ENCODE measurements at places on chromosomes 2 and 18.

DNA sequence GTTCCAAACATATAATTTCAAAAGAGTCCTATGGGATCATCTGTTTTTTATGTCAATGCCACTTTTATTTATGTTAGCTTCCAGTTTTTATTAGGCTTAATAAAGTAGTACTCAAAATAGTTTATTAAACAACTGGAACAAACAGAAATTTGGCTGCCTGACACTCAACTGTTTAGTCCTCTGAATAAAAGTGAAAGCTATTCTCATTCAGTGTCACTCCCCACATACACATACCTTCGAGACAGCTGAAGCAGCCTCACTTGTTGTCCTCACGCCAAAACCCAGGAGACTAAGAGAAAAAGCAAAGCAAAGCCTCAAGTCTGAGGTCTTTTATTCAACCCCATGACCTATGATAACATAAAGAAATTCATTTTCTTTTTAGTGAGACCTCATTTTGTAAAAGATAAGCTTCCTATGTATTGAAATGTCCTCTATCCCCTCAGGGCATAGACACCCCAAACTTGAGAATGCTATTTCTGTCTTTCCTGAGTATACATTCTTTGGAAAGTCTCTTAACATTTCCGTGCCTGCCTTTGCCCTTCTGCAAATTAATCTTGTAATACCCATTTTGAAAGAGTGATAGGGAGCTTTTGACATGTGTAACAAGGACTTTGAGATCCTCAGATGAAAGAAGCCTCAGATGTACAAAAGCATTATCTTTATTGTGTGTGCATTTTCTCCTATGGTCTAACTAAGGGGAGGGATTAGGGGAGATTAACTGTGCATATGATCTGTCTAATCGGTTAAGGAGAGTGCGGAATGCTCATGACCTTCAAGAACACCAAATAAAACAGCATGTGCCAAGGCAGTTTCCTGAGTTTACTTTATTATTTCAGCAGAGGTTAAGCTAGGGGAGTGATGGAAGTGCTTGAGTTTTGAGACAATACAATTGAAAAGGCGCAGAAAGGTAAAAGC is 1523.7 kb upstream of the PIK3C3 start:
- DNase-seq: no peak

DNA sequence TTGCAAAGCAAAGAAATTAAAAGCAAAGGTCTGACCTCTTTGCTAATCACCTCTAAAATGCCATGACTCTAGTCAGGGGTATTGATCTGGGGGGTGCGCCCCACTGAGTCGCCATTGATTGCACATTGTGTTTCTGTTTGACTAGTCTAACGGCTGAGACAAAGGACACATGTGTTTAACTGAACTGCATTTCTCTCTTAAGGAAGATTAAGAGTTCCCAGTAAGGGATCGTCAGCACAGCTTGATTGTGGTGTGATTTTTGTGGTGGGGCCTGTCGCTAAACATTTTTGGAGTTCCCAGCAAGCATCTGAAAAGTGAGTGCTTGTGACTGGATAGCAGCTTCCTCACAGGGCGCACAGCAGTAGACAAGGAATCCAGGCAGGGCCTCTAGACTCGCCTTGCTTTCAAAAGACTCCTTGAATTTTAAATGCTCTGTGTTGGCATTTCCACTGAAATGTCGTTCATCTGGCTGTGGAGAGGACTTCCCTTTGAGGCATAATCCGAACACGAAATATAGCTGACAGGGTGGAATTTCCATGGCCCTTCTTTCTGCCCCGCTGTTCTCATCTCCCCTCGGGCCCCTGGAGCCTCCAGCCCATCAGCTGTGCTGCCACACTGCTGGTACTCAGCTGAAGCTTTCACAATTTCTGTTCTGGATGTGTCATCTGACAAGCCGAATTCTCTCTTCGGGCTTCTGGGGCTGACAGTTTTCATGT is 126.3 kb downstream of the FAM168B start:
- DNase-seq: no peak

- no peak for DNase-seq
Measured at GRCh38 chr2:43325107-43325811, 98.9 kb upstream of the ZFP36L2 start.

GRCh38 chr2:187165936-187166610 is 282.0 kb downstream of the CALCRL start:
- DNase-seq: no peak

GRCh38 chr2:180607514-180608049 is 372.8 kb upstream of the UBE2E3 start:
- DNase-seq: no peak

DNA sequence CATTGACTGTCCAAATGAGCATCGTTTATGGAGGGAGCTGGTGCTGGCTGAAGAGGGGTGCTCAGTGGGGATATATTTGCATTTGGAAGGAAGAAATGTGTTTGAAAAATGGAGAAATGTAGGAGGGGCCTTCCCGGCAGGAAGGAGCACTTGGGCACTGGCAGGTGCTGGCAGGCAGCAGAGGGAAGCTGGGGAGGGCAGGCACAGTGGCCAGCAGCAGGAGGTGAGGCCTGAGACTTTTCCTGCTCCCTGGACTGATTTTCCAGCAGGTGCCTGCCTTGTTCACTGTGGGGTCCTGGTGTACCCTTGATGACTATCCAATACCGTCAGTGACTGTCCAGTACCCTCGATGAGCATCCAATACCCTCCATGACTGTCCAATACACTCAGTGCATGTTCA is 20.8 kb upstream of the HPCAL1 start:
- DNase-seq: no peak
